Prostate gland (tissue), 2 donors: ENCODE measurements at places on chromosomes 4 and X.

DNA sequence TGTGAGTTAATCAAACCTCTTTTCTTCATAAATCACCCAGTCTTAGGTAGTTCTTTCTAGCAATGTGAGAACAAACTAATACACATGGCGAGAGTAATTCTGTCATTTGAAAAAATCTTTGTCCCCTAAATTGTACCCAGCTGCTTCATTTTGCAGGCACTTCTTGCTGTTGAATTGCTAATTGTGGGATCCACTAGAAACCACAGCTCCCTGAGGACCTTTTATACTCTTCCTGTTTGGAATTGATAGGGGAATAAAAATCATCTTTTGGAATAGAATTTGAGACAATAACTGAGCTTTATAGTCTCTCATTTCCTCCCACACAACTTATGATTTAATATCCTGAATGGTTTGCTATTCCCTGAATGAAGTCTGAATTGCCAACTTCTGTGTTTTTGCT is 170.2 kb downstream of the PACRGL start:
- no peak for DNase-seq

- DNase-seq, result no peak
Measured at GRCh38 chr4:152352215-152352614, 183.7 kb downstream of the FBXW7 start.

DNA sequence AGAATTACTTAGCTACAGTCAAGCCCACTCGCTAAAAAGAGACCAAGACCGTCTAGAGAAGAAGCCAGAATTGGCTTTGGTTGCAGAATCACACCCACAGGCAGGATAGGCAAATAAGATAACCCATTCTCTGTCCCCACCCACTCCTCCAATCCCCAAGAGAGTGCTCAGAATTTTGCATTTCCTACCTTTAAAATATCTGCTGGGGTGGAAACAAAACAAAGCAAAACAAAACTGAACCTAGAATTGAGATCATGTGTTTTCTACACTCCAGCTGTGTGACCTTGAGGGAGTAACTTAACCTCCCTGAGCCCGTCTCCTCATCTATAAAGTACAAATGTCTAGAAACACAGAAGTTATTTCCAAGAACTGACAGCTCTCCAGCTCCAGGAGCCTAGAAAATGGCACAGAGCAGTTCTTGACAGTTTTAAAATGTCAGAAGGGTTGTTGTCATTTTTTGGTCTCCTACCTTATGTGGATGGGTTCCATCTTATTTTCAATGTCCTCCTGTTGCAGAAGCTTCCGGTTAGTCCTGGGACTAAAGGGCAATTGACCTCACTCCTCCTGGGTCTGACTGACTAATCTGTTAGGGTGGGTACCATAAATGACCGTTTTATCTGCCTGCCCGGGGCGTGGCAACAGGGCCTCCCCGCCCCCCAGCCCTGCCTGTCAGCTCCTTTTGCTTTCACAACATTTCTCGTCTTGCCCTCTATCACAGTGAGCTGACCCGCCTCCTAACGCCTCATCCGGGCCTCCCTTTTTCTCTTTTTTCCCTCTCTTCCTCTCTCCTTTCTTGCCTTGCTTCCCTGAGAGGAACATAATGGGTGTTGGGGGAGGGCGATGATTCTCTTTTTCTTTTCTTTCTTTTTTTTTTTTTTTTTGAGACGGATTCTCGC is 114.0 kb downstream of the RBM47 start:
- DNase-seq, result no peak

DNA sequence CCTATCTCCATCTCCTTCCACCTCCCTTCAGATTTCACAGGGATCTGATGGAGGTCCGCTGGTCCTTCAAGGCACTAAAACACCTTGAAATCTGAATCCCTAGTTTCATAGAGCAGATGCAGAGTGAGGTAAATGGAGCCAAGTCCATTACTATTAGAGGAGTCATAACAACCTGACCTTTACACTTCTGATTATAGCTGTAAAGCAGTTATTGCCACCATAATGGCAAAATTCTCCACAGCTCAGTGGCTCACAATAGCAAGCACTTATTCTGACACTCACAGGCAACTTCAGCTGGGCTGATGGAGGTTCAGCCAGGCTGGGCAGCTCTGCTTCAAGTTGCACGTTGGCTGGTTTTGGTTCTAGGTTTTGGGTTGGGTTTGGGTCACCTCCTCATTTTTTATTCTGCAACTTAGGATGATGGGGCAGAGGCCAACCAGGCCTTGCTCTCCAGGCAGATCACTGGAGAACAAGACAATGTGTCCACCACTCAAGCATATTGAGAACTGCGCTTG is 51.4 kb upstream of the LRAT start:
- DNase-seq, result no peak

- no peak for DNase-seq
Measured at GRCh38 chrX:47232803-47233332, at the start of gene USP11. Gene USP11, plus strand, starts transcription at chrX:47233009. Its CDS starts 35 bp downstream, at chrX:47233044.

- DNase-seq, result no peak
Measured at GRCh38 chr4:110869862-110870572, 247.1 kb upstream of the PITX2 start.

- no peak for DNase-seq
Measured at GRCh38 chr4:108168160-108168670, 517 bp downstream of the LEF1 start.

- no peak for DNase-seq
Measured at GRCh38 chr4:10599574-10599973, 85.0 kb downstream of the CLNK start.

GRCh38 chr4:136495076-136495475 is 1037.2 kb downstream of the PCDH18 start:
- DNase-seq, result no peak

DNA sequence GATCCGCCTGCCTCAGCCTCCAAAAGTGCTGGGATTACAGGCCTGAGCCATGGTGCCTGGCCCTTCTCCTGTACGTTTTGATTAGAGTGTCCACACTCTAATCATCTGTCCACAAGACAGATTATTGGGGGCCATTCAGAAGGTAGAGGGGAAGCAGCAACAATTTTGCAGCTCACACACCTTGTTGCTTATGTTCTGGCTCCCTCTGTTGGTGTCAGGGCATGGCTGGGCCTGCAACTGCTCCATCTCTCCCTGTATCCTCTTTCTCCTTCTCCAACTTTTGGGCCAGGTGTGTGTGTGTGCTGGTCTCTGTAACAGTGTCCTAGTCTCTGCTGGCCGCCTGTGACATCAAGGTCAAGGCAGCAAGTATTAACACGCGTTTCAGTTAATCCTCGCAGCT is 125.5 kb upstream of the MBNL3 start:
- no peak for DNase-seq

DNA sequence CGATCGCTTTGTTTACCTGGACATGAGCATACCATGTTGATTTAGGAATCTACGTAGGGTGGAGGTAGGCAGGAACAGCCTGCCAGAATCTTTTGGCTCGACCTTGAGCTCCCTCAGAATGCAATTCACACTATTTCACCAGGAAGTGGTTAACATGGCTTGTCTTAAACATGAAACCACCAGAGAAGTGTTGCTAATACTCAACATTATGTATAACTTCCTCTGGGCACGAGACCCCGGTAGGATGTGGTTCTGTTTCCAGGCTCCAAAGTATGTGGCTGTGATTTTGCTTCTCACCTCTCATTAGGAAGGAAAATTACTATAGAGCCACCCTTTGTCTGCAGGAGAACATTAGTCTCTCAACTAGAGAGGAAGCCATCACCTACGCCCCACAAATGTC is 59.0 kb upstream of the VCX3B start:
- DNase-seq, result no peak

- no peak for DNase-seq
Measured at GRCh38 chrX:72051589-72051988, 80.1 kb downstream of the RTL5 start.

DNA sequence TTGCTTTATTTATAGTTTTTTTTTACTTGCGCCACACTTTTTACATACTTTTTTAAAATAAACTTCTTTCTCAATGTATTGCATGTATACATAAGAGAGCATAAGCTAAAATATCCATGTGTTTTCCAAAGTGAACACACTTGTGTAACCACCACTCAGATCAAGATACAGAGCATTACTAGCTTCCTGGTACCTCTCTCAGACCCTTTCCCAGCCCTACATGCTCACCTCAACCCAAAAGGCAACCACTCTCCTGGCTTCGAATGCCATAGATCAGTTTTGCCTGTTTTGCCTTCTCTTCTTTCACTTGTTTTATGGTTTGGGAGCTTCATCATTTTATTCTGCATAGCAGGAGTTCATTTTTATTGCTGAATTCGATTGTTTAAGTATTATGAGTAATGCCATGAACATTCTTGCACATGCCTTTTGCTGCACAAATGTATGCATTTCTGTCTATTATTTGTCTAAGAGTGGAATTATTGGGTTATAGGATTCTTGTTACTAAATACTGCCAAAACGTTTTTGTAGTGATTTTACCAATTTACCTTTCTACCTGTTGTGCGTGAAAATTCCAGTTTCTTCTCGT is 45.9 kb upstream of the NUDT6 start:
- no peak for DNase-seq

GRCh38 chr4:22678940-22679854 is 13.5 kb upstream of the GBA3 start:
- no peak for DNase-seq

- DNase-seq, result no peak
Measured at GRCh38 chr4:182848685-182849084, 68.5 kb downstream of the DCTD start.

DNA sequence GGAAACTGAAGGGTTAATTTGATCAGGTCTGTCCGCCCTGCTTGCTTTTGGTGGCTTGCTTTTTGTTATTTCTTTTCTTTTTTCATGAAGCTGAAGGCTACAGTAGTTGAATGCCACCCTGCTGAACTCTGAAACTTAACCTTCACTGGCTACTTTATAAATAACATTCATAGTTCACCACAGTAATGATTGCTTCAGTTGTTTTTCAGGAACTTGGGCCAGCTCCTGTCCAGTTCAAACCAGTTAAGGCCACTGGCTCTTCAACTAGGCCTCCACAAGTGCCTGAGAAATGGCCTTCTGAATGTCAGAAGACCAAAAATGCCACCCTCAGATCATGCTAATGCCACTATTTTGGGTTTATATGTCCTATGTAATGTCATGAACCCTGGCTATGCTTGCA is 7.7 kb upstream of the ASB9 start:
- DNase-seq, result no peak

DNA sequence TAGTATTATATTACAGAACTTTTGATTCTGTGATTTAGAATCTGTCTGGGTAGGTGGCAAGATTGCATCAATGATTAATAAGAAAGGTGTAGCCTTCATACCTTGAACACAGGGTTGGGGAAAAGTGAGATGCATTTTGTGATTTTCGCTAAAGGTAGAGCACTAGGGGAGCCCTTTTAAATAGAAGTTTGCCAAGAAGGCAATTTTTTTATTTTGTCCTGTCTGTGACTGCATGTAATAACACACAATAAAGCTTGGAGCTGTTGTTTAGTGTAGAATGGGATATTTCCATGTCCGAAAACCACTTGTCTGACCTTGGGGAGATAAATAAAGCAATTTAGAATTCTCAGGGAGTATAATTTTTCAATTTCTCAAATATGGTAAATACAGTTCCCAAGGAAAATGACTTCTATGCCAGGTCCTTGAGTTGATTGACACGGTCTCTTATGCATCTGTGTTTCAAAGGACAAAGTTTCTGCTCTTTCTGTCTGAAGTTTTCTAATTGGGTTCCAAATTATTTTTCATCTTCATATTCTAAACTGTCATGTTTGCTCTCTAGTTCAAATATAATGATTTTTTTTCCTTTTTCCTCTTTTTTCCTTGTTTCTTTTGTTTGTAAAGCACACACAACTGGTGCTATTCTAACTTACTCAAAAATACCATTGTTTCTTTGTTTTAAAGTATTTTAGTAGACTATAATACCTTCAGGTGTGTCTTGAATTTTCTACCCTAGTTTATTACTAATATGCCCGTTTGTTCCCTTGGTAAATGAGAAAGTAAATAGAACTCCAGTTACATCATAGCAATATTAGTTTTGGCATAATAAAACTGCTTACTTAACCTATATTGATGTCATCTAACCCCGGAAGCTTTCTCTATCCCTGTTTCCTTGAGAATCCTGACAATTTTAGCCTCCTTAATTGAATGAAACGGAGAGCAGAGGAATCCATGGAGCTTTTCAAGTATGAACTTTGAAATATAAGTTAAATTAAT is 87.8 kb upstream of the BMPR1B start:
- no peak for DNase-seq

DNA sequence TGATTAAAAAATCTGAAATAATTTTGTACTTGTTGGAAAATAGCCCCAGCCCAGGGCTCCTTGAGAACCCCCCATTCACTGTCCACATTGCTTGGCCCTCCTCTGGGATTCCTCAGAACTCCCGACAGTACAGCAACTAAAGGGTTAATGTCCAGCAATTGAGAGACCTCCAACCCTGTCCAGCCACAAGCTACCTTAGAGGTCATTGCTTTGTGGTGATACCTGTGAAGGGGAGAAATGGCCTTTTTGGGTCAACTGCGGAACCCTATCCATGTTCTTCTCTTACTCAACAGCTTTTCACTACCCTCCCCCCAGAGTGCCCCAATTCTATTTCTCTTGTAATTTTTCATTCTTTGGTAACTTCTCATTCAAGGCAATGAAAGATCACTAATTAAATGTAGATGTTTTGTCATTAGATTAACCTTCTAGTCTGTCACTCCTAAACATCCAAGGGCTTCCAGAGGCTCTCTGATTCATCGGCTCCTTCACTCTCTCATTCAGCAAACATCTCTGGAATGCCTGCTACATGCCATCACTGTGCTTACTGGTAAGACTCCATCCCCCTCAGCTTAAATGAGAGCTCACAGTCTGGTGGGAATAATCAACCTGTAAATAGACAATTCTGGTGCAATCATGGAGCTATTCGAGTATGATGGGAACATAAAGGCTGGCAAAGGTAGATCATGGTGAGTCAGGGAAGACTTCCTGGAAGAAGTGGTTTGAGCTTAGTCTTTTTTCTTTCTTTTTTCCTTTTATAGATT is 241.4 kb upstream of the PGRMC2 start:
- DNase-seq, result no peak
